Myocyte (in vitro differentiated cells): ENCODE measurements at places on chromosomes 6 and 20. TPM values are rescaled to one million over a fixed set of nuclear protein-coding genes. Genes with fewer than 3 reads are reported as not detected.
A peak's percentile ranks its signal among the peaks of the same experiment; 100 is the strongest.

The MYLIP gene
- 23.2 and 25.7 TPM in 2 replicates for total RNA-seq

The SIRPB1 gene
- 0.19 TPM in 1 of 2 replicates, not detected in the other for total RNA-seq

The SLC52A3 gene
- not detected in 2 replicates for total RNA-seq

The COL9A3 gene
- total RNA-seq: 0.05 TPM in 1 of 2 replicates, not detected in the other

The LCA5 gene
- 7.4 and 9.0 TPM in 2 replicates for total RNA-seq

The TSHZ2 gene
- 0.27 TPM in 1 of 2 replicates, not detected in the other for total RNA-seq

The FAM209B gene
- total RNA-seq: not detected in 2 replicates

The BMP7 gene
- not detected in 2 replicates for total RNA-seq

The TMEM244 gene
- total RNA-seq: 0.83 TPM in 1 of 2 replicates, not detected in the other

The LINC00237 gene
- not detected in 2 replicates for total RNA-seq

The RGS17 gene
- 4.7 and 6.7 TPM in 2 replicates for total RNA-seq

DNA sequence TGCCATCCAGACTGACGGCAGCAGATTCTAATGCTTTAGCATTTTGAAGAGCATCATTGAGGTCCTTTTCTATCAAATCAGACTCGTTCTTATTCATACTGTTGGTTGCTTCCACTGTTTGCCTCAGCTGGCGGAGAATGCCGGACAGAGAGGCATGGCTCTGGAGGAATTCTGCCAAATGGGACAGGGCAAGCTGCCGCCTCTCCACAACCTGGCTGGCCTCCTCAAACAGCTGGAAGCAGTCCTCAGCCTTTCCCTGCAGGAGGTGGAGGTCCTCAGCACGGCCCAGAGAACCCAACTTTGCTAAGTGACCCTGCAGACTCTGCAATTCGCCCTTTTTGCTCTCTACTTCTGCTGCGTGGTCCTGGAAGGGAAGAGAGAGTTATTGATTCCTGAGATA, 220.5 kb downstream of the SYNE1 start:
- no peak for DNase-seq

- DNase-seq: no peak
Observed at GRCh38 chr6:66128243-66128642, 421.2 kb upstream of the EYS start.

GRCh38 chr6:101088594-101088993, 207.5 kb upstream of the ASCC3 start:
- no peak for DNase-seq

- no peak for DNase-seq
Observed at GRCh38 chr6:16850681-16851026, 89.4 kb upstream of the ATXN1 start.

DNA sequence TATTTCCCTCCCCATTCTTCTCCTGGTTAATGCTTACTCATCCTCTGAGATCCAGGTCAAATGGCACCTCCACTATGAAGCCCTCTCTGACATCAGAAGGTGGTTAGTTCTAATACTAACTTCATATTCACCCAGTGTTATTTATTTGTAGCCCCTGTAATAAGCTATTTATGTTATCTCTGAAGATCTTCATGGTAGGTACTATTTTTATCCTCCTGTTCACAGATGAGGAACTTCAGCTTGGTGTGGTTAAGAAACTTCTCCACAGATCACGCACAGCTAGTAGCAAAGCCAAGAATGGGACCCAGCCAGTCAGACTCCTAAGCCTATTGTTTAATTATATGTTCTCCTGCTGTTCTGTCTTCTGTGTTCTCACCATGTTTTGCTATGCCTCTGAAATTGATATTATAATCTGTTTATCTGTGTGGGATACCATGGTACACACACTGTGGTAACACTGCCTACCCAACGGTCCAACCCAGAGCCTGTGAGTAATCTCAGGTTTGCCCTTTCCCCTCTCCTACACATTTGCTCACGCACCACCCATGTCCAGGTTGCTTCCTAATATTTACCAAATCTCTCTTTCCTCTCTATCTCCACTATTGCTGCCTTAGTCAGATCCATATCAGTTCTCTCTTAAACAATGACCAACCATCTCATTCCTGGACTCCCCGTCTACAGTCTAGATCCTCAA, 98.4 kb downstream of the IPCEF1 start:
- peak; percentile 80 for DNase-seq

GRCh38 chr20:10501402-10501801, 66.3 kb downstream of the SLX4IP start:
- peak; percentile 43 for DNase-seq

DNA sequence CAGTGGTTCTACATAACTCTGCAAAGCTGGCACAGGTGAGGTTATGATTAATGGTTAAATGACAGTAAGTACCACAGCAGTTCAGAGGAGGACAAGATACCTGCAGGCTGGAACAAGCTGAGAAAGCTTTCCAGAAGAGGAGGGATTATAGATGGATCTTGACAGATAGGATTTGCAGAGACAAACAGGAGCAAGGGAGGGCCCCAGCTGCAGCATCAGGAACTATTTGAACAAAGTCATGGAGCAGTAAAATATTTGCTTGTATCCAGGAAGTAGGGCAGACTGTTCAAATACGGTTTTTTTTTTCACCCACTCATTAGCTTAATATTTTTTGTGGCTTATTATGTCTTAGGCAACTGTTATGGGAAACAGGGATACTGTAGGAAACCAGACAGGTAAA, 144.4 kb upstream of the MAN1A1 start:
- DNase-seq: no peak

DNA sequence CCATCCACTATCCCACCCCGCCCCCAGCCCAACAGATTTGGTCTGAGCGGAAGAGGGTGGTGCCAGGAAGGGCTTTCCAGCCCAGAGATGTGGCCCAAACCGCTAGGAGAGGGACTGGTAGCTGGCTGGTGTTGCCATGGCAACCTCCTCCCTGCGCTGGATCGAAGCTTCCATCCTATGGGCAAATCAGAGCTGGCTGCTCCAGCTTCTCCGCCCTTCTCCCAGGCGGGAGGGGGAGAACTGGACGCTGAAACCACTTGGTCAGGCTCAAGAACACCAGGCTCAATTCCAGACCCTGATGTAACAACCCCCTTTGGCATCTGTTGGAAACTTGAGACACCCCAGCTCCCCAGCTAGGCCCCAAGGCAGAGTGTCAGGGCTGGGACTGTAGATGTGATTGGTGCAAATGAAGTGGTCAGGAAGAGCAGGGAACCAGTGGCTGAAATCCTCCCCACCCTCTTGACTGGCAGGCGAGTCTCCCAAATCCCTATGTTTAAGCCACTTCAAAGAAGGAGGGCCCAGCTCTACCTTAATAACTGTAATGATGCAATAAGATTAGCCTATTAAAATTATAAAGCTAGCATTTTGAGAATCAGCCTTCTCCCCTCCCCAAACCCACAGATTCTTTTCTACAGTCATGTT, 4.2 kb downstream of the RIMS4 start:
- DNase-seq: peak; percentile 99

DNA sequence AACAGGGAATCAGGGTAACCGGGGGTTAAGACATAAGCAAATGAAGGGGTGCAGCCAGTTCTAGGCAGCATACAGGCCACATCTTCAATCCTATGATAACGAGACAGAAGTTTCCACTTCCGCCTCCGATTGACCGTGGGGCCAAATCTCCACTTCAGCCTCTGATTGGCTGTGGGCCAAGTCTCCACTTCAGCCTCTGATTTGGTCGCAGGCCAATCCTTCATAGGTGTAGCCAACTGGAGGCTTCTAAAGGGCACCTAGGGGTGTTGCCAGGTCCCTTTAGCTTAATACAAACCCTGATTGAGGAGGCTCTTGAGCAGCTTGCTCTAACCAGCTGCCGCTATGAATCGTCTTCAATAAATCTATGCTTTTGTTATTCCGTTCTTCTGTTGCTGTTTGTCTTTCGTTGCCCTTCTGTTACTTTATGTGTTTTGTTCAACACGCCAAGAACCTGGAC, 2.1 kb upstream of the ERGIC3 start:
- no peak for DNase-seq

GRCh38 chr6:111607279-111607678, 1.6 kb upstream of the TRAF3IP2 start:
- DNase-seq: no peak

DNA sequence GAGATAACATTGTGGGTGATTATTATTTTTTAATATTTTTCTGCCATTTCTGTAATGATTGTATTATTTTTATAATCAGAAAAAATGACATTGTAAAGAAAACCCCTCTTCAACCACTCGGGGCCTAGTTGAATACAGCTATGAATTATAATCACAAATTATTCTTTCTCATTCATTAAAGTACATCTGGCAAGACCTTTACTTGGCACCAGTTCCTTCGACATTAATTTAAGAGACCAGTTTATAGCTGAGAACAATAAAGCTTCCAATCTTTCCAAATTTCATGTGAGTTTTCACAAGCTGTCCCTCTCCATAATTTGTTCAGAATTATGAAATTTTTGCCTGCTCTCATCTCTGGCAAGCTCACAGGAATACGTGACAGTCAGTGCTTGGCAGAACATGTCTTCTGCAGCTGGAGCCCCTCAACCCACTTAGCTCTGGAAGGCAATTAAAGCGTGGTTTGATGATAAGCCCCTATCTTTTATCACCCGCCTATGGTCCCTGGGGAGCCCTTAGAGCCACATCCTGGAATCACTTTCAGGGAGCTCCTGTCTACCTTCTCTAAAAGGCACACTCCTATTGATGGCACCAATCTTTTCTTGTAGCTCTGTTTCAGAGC, 237.2 kb upstream of the PRND start:
- no peak for DNase-seq

- no peak for DNase-seq
Observed at GRCh38 chr6:106186714-106187113, 100.6 kb downstream of the PRDM1 start.

GRCh38 chr6:130293800-130294199, 71.0 kb upstream of the SAMD3 start:
- peak; percentile 41 for DNase-seq

- DNase-seq: no peak
Observed at GRCh38 chr20:41140226-41141133, 3.1 kb downstream of the PLCG1 start.

GRCh38 chr20:2713285-2713684, 20.7 kb downstream of the EBF4 start:
- DNase-seq: no peak

- no peak for DNase-seq
Observed at GRCh38 chr20:49501917-49502316, 19.4 kb upstream of the KCNB1 start.

DNA sequence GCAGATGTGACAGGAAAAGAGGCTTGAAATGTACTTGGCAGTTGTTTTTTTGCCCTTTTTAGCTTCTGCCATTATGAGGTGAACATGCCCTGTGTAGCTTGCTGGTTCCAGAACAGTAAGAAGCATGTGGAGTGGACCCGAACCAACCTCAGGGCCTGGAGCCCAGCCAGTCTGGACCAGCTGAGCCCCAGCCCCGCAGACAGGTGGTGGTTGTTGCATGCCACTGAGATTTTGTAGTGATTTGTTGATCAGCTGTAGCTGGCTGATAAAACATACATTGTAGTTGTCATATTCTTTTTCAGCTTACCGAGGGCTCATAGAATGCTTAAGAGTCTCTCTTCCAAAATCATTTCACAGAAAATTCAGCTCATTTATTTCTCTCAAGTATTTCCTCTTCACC, 182.2 kb downstream of the FARS2 start:
- DNase-seq: peak; percentile 30

- no peak for DNase-seq
Observed at GRCh38 chr20:17659801-17660200, 22.2 kb downstream of the RRBP1 start.

DNA sequence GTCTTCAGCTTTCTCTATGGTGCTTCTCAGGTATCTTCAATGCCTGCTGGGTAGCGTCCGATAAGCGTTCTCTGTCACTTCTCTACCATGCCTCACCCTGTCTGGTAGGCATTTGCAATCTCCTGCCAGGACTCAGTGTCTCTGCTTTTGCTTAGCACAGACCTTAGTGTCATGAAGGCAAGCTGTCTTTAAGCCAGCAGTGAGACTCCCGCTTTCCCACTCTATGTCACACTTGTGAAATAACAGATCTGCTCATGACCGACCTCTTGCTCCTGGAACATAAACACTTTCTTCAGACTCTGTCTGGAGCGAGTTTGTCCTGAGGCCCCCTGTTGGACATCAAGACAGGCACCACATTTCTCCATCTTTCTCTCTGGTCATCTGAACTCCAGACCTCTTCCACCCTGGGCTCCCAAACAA, 17.0 kb downstream of the ADGRB3 start:
- DNase-seq: no peak

GRCh38 chr6:51322505-51322904, 503.8 kb downstream of the TFAP2B start:
- DNase-seq: no peak
